Stromal cell of bone marrow (primary cell): ENCODE measurements at places on chromosomes 12 and 14.

- DNase-seq, result no peak
These were observed at the start of gene HIP1R for GRCh38 chr12:122834921-122835749. Gene HIP1R (plus strand): TSS chr12:122835457. CDS start chr12:122835551, 94 bp downstream.

DNA sequence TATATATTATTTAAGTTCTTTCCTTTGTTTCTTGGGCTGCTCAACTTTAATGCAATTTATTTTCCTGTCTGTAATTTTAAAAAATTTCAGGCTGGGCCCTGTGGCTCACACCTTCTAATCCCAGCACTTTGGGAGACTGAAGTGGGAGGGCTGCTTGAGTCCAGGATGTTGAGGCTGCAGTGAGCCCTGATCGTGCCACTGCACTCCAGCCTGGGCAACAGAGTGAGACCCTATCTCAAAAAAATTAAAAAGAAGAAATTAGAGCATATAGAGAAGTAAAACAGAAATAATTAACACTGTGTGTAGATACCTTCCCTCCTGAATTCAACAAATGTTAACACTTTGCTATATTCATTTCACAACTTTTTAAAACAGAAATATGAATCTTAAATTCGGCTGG is 74.2 kb downstream of the DENND5B start:
- no peak for DNase-seq

GRCh38 chr12:55681142-55682077 is 26.3 kb downstream of the ITGA7 start:
- peak; percentile 28 for DNase-seq

DNA sequence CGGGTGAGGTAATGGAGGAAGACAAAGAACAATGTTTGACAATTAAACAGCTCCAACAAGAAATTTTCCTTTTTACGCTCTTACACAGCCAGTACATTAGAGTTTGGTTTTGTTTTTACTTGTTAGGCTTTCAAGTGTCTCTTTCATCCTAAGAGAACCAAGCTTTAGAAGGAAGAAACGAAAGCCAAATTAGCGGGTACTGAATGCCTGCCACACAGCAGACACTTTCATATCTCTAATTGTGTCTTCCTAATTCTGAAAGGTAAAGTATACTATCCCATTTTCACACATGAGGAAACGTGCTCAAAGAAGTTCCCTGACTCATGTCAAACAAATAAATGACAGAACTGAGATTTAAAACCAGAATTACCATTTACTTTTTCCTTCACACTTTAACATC is 65.0 kb downstream of the CDK17 start:
- no peak for DNase-seq
